Spinal cord (tissue), 10 donors: ENCODE measurements at places on chromosomes 7 and 10. TPM values are rescaled to one million over a fixed set of nuclear protein-coding genes. Genes with fewer than 3 reads are reported as not detected.

The CUZD1 gene
- total RNA-seq = 0.69 TPM

The SORCS1 gene
- 38.0 TPM for total RNA-seq

The LIPN gene
- total RNA-seq = 0.30 TPM

The CYP3A7 gene
- not detected for total RNA-seq

The MET gene
- total RNA-seq = 27.8 TPM

The HMX2 gene
- not detected for total RNA-seq

The NKX2-3 gene
- not detected for total RNA-seq

The GAD2 gene
- total RNA-seq = 31.5 TPM

The PHKG1 gene
- total RNA-seq = 7.9 TPM

The BICC1 gene
- 54.2 TPM for total RNA-seq

The ABCB4 gene
- total RNA-seq = 2.7 TPM

The OR2A12 gene
- total RNA-seq = not detected

The TFPI2 gene
- 8.9 TPM for total RNA-seq

The CLDN4 gene
- total RNA-seq = 0.20 TPM

The MCM10 gene
- total RNA-seq = 5.4 TPM

The C10orf62 gene
- not detected for total RNA-seq

The EFCAB10 gene
- total RNA-seq = 6.9 TPM

The SAMD9L gene
- 16.6 TPM for total RNA-seq

The CTBP2 gene
- 44.2 TPM for total RNA-seq

The OR9A2 gene
- total RNA-seq = 0.50 TPM

The ZNF735 gene
- total RNA-seq = not detected

The ZEB1 gene
- total RNA-seq = 112 TPM

The COBL gene
- 3.8 TPM for total RNA-seq

The PIK3CG gene
- total RNA-seq = 6.4 TPM

The ARID5B gene
- total RNA-seq = 26.4 TPM

The MINPP1 gene
- 23.4 TPM for total RNA-seq

The CLDN3 gene
- not detected for total RNA-seq

The LAMB1 gene
- 158 TPM for total RNA-seq
